ENCODE measurements at places on chromosomes 16 and 17.

- DNase-seq: no peak
These were observed 93.8 kb downstream of the GRIN2A start for GRCh38 chr16:10088380-10088793.

GRCh38 chr16:81740169-81740568 lies 38.9 kb upstream of the PLCG2 start:
- no peak for DNase-seq

DNA sequence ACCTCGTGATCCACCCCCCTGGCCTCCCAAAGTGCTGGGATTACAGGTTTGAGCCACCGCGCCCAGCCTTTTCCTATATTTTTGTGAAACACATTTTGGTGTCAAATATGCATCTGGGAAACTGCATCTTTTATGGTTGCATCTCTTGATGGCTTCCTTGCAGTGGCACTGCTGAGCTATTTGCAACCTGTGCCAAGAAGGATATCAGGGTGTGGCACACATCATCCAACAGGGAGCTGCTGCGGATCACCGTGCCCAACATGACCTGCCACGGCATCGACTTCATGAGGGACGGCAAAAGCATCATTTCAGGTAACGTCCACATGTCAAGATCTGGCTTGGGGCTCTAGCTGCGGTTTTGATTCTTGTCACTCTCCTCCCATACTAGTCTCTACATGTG lies 16.8 kb upstream of the USP43 start:
- no peak for DNase-seq

- no peak for DNase-seq
These were observed 14.4 kb downstream of the CARHSP1 start for GRCh38 chr16:8854298-8854948.

- DNase-seq: no peak
These were observed 43.4 kb upstream of the IRX6 start for GRCh38 chr16:55280587-55280986.

DNA sequence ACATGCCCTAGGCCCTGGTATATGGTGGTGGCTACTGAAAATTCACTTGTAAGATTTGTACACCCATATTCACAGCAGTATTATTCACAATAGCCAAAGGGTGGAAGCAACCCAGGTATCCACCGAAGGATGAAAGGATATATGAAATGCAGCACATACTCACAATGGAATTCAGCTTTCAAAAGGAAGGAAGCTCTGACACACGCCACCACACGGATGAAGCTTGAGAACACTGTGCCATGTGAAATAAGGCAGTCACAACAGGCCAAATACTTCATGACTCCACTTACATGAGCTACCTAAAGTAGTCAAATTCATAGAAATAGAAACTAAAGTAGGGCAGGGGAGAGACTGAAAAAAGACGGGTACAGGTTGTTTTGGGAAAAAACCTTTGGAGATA lies 2.9 kb downstream of the XPO6 start:
- DNase-seq: no peak

GRCh38 chr16:58127033-58127556 lies 2.1 kb downstream of the CFAP20 start:
- DNase-seq: no peak

DNA sequence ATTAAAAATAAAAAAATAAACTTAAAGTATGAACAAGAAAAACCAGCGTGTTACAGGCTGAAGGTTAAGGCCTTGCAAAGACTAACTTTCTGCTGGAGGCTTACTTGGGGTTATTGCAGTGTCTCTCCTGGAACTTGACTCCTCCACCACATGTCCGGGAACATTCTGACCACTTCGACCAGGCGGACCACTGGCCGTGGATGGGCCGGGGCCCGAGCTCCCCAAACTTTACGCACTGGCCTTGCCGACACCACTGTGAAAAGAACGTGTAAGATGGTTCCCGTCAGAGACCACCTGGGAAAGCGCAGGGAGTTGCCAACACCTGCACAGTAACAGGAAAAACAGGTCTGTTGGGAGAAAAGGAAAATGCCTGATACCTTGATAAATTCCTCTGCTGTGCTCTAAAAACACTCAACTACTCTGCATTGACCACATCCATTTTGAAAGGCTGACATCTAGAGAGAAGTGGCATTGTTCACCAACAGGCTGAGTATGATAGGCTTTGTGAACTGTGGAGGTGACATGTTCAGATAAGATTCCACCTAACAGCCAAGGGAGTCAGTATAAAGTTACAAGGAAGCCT lies 99.1 kb downstream of the ADAMTS18 start:
- no peak for DNase-seq

- DNase-seq: no peak
These were observed 15.7 kb downstream of the PDP2 start for GRCh38 chr16:66895999-66896398.

DNA sequence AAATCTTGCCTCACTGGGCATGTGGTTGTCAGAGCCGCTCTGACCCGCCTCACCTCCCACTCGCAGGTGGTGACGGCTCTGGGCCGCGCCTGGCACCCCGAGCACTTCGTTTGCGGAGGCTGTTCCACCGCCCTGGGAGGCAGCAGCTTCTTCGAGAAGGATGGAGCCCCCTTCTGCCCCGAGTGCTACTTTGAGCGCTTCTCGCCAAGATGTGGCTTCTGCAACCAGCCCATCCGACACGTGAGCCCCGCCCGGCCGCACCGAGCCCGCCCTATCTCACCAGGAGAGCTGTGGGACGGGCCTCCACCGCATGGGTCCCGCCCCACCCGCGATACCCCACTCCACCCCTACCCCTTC lies 4.0 kb downstream of the TGFB1I1 start:
- no peak for DNase-seq

GRCh38 chr16:27879601-27880247 lies 183.8 kb downstream of the GSG1L start:
- DNase-seq: no peak

- DNase-seq: no peak
These were observed 116.9 kb upstream of the CDH13 start for GRCh38 chr16:82509691-82510430.

- DNase-seq: no peak
These were observed at the start of gene PRRT2 for GRCh38 chr16:29811896-29812665. Gene PRRT2, plus strand, starts transcription at chr16:29812193. Its CDS starts 862 bp downstream, at chr16:29813055.

- DNase-seq: no peak
These were observed 122.9 kb upstream of the SMURF2 start for GRCh38 chr17:64785011-64785421.

- no peak for DNase-seq
These were observed 10.4 kb downstream of the TAF1C start for GRCh38 chr16:84176192-84177053.

- DNase-seq: no peak
These were observed 66.3 kb upstream of the METRNL start for GRCh38 chr17:83012868-83013778.

- no peak for DNase-seq
These were observed 205.2 kb upstream of the CHMP6 start for GRCh38 chr17:80786470-80786869.

DNA sequence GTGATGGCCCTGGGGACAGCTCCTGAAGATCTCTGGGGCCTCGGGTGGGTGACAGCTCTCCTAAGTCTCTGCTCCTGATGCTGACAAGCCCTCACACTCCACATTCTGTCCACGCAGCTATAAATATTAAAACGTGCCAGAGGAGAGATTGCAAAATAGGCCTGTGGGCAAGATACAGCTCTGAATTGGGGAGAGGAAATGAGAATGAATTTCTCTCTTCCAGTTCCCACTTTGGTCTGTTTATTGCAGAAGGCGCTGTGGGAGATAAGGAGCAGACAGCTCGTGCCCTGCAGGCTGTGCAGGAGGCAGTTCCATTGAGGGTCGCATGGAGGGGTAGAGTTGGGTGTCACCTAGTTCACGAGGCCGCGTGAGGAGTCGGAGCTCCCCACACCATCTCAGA lies 87.5 kb upstream of the SDK2 start:
- no peak for DNase-seq

GRCh38 chr16:12375046-12375740 lies 398.7 kb downstream of the SNX29 start:
- no peak for DNase-seq

GRCh38 chr16:71338632-71339031 lies 19.9 kb upstream of the CALB2 start:
- DNase-seq: no peak

GRCh38 chr16:46768809-46769208 lies 20.7 kb upstream of the MYLK3 start:
- DNase-seq: no peak

DNA sequence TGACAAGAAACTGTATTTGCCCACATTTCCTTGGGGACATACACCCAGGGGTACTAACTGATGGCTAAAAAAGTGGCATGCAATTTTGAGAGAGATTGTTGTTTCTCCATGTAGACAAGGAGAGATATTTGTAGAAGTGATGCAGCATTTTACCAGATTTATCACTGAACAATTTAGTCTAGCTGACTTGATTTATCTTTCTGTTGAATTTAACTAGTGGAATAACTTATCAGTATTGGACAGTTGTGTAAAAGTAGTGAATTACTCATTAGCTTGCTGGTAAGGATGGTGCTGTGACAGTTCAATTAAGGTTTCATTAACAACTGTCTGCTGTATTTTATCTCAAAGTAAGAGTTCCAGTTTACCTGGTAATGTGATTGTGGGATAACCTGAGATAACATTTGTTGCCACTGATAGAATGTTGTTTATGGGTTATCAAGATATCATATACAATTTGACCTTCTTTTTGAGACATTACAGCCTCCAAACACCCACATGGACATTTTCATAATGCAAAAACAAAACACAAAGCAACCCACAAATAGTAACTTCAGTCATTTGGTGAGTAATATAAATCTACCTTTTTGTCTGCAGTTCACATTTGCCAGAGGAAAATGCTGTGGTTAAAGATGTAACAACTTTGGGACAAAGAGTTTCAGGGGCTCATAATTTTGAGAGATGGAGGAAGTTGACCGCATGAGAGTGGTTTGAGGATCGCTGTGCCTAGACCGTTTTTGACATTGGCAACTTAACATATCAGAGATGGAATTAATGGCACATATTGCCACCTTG lies 3.8 kb downstream of the NLK start:
- DNase-seq: no peak

GRCh38 chr17:68399638-68400403 lies 57.5 kb downstream of the WIPI1 start:
- DNase-seq: no peak

- no peak for DNase-seq
These were observed 77.9 kb downstream of the TOX3 start for GRCh38 chr16:52469091-52469490.

- no peak for DNase-seq
These were observed 8.5 kb upstream of the ZFP3 start for GRCh38 chr17:5069724-5070123.

- DNase-seq: no peak
These were observed 50.5 kb downstream of the WWP2 start for GRCh38 chr16:69812688-69813014.

DNA sequence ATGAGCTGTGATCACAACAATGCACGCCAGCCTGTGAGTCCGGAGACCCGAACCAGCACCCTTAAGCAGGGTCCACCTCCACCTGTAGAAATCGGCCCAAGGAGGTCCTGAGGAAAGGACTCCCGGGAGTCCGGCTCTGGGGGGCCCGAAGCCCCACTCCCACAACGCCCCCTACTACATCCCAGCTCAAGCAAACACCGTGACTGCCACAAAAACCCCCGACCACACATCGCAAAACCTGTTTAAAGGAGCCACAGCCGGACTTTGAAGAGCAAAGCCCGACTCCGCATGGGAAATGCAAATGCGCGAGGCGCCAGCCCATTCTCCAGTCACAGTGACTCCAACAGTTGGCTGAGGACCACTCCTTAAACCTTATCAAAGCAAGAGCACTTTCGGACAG lies 682.4 kb downstream of the KCNJ18 start:
- no peak for DNase-seq

GRCh38 chr16:27238016-27238587 lies 30.5 kb downstream of the NSMCE1 start:
- no peak for DNase-seq

DNA sequence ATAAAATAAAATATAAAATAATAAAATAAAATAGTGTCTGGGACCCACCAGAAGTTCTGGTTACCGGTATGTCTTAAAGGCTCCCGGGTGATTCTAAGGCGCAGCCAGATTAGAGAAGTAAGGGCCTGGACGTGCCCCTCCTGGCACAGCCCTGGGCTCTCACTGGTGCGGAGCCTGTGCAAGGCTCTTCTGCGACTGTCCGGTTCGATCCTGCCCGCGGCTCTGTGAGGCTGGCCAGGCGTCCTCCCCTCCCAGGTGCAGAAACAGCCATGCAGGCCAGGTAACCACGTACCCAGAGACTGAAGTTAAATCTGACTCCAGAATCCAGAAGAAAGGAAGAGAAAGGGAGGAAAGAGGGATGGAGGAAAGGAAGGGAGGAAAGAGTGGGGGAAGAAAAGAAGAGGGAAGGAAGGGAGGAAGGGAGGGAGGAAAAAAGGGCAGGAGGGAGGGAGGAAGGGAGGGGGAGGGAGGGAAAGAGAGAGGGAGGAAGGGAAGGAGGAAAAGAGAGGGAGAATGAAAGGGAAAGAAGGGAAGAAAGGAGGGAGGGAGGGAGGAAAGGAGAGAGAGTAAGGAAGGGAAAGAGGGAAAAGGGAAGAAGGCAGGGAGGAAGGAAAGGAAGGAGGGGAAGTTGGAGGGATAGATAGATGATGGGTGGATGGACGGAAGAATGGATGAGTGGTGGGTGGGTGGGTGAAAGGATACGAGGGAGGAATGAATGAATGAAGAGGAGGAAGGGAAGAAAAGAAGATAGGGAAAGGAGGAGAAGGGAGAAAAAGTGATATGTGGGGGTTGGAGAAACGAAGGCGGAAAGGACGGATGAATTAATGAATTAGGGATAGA lies 42.3 kb downstream of the C16orf82 start:
- DNase-seq: no peak

GRCh38 chr16:1008085-1008484 lies 26.5 kb downstream of the SOX8 start:
- DNase-seq: no peak

- DNase-seq: no peak
These were observed 26.7 kb downstream of the WNT9B start for GRCh38 chr17:46878055-46878454.

DNA sequence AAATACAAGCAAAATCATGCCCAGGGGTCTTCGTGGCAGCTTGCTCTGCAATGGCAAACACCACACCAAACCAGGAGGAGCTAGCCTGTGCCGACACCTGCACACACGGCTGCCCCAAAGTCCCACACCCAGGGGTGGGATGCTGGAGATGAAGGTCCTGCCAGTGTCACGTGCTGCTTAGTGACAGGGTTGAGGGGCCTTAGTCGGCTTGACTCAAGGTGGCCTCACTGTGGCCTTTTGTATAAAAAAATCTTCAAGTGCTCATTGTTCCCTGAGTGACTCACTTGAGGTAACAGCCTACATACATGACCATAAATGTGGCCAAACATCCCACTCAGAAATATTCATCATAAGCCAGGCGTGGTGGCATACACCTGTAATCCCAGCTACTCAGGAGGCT lies 7.3 kb downstream of the TRIM65 start:
- no peak for DNase-seq

Data from activated CD4-positive, alpha-beta T cell treated with anti-CD3 and anti-CD28 coated beads for 1 hour (primary cell).